ENCODE measurements at places on chromosomes 4 and X.

GRCh38 chrX:3134316-3134945 lies 93.2 kb downstream of the ARSF start:
- no peak for DNase-seq

GRCh38 chrX:1205681-1206611 lies 6.5 kb downstream of the CRLF2 start:
- no peak for DNase-seq

DNA sequence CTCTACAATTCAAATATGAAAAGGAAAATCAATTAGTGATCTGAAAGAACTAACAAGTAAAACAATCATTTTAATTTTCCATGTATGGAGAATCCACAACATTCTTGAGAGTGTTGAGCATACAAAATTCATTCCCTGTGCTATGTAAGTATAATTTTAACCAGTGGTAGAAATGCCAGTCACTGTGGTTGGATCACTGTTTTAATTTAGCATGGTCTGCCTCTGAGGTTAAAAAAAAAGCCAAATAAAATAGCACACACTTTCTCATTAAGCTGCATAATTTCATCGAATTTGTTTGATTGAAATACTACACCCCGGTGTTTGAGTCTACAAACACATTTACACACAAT lies 185.5 kb upstream of the STS start:
- no peak for DNase-seq

DNA sequence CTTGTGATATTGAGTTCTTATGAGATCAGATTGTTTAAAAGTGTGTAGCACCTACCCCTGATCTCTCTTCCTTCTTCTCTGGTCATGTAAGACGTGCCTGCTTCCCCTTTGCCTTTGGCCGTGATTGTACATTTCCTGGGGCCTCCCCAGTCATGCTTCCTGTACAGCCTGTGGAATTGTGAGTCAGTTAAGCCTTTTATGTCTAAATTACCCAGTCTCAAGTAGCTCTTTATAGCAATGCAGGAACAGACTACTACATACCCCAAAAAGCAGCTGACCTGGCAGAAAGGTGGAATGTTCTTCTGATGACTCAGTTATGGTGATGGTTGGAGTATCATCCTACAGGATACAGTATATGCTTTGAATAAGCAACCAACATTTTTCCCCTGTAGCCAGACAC lies 11.4 kb upstream of the MCUB start:
- DNase-seq = no peak

- DNase-seq = no peak
Observed at GRCh38 chr4:152195888-152196287, 340.0 kb downstream of the FBXW7 start.

GRCh38 chrX:65994519-65995506 lies 45.1 kb downstream of the VSIG4 start:
- no peak for DNase-seq

- DNase-seq = no peak
Observed at GRCh38 chr4:62455871-62456270, 1255.7 kb downstream of the ADGRL3 start.

DNA sequence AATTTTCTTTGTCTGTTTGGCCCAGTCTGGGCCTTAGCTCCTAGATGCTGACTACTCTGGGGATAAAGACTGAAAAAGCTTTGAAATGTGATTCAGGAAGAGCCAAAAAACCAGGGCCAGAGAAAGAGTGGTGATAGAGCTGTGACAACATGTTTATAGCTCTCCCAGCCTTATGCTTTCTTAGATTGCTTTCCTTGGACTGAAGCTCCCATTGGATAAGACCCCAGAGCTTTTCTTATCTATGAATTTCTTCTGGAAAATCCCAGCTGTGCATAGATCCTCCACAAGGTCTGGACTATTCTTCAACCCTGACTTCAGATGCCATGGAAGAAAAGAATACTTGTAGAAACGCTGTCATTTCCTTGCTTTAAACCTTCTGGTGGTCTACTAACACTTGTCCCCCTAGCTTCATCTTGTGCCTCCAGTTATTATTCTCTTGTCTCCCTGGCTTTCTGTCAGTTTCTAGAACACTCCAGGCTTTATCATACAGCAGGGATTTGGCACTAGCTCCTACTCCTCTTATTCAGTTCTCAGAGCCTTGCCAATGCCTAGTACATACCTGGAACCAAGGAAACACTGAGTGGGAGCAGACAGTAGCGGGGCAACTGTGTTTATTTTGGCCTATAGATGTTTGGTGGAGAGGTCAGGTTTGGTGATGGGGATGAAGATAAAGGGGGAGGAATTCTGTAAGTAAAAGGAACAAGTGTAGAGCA lies 57.1 kb upstream of the TEX13D start:
- DNase-seq = no peak

Data from stimulated activated CD8-positive, alpha-beta memory T cell treated with anti-CD3 and anti-CD28 coated beads, Interleukin-4, amount 100 ng/mL, for 1 hour (primary cell).